Stimulated activated CD8-positive, alpha-beta memory T cell treated with anti-CD3 and anti-CD28 coated beads, Interleukin-2, amount 100 ng/mL, for 1 hour (primary cell): ENCODE measurements at places on chromosomes 3 and 15.

GRCh38 chr3:8576841-8577571 lies 67.6 kb downstream of the SSUH2 start:
- no peak for DNase-seq

DNA sequence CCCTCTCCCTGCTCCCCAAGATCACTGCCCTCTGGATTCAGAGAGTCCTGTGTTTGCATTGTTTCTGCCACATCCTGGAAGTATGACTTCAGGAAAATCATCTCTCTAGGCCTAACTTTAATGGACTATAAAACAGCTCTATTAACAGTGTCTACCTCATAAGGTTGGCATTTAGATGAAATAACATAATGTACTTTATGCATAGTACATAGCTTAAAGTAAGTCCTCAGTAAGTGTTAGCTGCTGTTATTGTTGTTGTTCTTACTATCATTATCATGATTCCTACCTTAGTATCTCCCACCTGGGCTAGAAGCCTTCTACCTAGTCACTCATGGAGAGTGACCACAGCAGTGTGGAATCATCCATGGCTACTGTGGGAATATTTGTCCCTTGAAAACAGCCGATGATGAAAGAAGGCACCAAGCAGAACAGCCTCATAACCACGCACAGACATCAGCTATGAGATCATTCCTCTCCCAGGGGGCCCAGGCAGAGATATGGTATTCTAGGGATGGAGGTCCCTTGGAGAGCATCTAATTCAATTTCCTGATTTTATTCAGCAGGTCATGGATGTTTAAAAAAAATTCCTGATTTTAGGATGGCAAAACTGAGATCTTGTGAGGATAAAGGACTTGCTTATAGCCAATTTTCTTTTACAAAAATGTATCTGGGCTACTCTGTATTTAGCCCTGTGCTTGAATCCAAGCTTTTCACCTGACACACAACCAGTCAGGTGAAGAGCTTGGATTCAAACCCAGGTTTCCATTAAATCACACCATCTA lies 1.9 kb downstream of the FSD2 start:
- DNase-seq, result no peak

DNA sequence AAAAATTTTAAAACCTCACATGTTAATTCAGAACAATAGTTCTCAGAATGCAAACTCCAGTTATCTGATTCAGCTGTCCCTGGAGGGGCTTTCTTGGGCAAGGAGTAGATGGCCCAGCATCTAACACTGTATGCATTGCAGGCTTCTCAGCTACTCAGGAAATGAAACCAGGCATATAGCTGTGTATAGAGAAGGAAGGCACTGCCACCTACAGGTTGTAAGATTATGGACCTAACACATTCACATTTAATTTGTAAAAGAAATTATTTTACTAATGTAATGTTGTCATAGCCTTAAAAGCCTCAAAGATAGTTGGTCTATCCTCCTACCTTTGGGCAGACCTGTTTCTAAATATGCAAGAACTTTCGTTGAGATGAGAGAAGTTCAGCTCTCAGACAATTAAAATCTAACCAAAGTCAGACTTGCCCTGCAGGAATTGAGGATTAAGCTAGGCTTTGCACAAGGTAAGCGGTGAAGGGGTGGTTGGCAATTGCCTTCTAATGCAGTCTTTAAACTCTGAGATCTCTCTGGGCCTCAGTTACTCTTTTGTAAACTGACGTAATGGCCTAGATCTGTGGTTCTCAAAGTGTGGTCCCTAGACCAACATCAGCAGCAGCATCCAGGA lies 132.8 kb upstream of the SLC24A5 start:
- DNase-seq, result no peak

GRCh38 chr3:189270248-189270832 lies 98.6 kb downstream of the TPRG1 start:
- DNase-seq, result no peak

DNA sequence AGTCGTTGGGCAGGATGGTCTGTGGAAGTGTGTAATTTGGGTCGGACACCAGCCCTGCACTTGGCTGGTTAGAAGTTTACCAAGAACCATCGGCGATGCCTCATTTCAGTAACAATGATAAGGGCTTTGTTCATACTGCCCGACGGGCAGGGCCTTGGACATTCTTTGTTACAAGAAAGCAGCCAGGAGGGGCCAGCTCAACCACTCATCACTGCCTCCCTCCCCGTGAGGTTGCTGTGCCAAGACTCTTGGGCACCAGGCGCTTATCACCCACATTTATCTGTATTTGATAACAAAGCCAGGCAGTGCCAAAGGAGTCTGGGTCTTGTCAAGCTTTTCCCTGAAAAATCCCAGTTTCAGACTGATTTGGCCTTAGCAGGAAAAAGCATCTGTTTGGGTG lies 235.0 kb downstream of the ADAMTS17 start:
- DNase-seq, result no peak

DNA sequence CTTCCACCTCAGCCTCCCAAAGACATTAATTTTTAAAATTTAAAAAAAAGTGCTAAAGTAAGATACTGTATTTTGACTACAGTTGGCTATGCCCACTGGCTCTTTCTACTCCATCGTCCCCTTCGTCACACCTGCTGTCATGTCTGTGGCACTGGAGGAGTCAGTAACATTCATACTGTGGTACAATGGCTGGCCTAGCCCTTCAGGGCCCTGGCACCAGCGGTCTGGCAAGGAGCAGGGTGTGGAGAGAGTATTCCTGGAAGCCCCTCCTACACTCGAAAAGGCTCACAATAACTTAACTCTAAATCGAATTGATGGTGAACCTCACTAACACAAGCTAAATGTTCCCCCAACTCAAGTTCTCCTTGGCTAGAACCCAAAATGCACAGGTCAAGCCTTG lies 89.7 kb upstream of the RASGRF1 start:
- no peak for DNase-seq

DNA sequence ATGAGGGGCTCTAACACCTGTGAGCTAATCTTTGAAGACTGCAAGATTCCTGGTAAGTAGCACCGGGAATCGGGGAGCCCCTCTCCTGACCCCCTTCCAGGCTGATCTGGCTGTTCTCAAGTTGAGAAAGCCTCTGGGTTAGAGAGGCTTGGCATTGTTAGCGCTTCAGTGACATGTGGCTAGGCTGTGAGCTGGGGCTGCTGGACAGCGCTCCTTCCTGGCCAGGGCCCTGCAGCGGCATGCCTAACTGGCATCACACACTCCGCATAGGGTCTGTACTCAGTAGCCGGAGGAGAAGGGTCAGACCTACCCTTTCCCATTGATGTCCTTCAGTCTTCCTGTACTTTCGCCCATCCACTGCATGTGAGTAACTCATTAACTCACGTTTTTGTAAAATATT lies 7.4 kb downstream of the IVD start:
- DNase-seq, result no peak

GRCh38 chr3:71376911-71377310 lies 206.6 kb downstream of the FOXP1 start:
- no peak for DNase-seq
